ENCODE measurements at places on chromosomes 11 and 22.

GRCh38 chr11:79006854-79007253 lies 432.2 kb upstream of the NARS2 start:
- H3K4me3 ChIP-seq, result no peak overlapping the region
- no peaks in the 10 kb centered on the region for H3K4me1 ChIP-seq
- no peak overlapping the region for H3K27ac ChIP-seq
- no peaks in the 10 kb centered on the region for H3K36me3 ChIP-seq
- no peaks in the 10 kb centered on the region for H3K27me3 ChIP-seq

DNA sequence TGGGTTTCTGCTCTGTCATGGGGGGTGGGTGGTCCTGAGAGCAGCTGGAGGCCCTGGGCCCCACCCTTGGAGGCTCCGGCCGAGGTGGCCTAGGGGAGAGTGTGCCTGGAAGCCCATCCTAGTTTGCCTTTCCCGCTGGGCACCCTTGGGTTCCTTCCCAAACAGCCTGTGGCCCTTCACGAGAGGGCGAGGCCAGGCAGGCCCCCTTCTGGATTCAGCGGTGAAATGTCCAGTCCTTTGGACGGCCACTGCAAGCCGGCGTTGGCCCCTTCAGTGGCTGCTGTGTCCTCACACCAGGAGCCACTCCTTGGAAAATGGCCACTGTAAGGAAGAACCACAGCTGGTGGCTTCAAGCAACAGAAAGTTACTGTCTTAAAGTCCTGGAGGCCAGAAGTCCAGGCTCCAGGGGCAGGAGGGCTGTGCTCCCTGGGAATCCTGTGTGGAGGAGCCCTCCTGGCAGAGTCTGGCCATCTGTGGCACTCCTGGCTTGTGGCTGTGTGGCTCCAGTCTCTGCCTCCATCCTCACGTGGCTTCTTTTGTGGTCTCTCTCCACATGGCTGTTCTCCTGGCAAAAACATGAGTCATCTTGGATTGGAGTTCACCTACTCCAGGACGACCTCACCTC lies 854.1 kb downstream of the TBC1D22A start:
- no peaks in the 10 kb centered on the region for H3K36me3 ChIP-seq
- no peaks in the 10 kb centered on the region for H3K4me1 ChIP-seq
- no peak for DNase-seq
- no peak overlapping the region for H3K4me3 ChIP-seq

DNA sequence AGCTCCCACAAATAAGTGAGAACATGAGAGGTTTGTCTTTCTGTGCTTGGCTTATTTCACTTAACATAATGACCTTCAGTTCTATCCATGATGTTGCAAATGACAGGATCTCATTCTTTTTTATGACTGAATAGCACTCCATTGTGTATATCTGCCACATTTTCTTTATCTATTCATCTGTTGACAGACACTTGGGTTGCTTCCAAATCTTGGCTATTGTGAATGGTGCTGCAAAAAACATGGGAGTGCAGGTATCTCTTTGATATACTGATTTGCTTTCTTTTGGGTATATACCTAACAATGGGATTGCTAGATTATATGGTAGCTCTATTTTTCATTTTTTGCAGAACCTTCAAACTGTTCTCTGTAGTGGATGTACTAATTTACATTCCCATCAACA lies 13.3 kb downstream of the GVQW3 start:
- no peak overlapping the region for H3K4me3 ChIP-seq
- H3K4me1 ChIP-seq, result no peaks in the 10 kb centered on the region
- DNase-seq, result no peak
- H3K27me3 ChIP-seq, result peaks cover 16% of the 10 kb centered on the region

DNA sequence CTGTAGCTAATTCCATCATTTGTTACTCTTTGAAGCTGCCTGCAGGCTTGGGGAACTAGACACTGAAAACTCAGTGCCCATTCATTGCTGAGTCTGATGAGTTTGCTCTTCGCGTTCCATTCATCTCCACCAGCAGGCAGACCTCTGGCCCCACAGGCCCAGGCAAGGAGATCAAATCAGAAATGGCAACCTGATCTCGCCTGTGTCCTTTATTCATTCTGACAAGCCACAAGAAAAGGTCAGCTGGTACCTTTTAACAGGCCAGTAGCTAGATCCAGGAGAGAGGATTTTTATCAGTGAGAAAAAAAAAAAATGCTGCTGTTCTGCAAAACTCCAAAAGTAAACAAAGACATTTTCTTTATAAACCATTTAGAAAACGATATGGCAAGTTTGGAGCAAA lies 742.5 kb downstream of the ETS1 start:
- no peaks in the 10 kb centered on the region for H3K4me1 ChIP-seq
- H3K36me3 ChIP-seq, result no peaks in the 10 kb centered on the region
- H3K27ac ChIP-seq, result no peak overlapping the region
- DNase-seq, result no peak
- no peak overlapping the region for H3K4me3 ChIP-seq

DNA sequence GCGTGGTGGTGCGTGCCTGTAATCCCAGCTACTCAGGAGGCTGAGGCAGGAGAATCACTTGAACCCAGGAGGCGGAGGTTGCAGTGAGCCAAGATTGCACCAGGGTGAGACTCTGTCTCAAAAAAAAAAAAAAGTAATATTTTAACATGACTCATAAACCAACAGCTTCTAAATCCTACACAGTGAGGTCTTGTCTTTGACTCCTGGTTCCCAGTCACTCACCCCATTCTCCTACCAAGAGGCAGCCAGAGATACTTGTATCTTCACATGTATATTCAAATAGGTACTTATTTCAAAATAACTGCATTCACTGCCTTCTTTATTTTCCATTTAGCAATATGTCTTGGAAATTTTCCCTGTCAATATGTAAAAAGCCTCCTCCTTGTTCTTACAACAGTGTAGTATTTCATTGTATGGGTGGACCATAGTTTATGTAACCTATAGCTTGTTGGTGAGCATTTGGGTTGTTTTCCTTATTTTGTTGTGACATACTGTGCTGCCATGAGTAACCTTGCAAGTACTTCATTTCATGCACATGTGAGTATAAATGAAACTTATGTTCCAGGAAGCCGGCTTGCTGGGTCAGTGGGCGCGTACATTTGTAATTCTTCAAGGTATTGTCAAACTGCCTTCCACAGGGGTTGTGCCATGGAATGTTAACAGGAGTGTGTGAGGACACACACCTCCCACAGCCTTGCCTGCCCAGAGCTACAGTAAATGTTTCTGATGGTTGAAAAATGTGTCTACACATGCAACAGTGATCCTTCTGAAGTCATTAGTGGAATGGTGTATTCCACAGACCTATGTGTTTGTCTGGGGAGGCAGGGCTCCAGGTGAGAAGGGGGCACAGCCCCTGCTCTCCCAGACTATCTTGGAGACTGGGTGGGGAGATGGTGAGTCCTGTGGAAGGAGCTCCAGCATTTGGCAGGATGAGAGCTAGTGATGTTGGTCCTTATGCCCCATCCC lies 47.9 kb downstream of the OSBP2 start:
- DNase-seq, result peak; percentile 75
- peaks cover 62% of the 10 kb centered on the region for H3K4me1 ChIP-seq

DNA sequence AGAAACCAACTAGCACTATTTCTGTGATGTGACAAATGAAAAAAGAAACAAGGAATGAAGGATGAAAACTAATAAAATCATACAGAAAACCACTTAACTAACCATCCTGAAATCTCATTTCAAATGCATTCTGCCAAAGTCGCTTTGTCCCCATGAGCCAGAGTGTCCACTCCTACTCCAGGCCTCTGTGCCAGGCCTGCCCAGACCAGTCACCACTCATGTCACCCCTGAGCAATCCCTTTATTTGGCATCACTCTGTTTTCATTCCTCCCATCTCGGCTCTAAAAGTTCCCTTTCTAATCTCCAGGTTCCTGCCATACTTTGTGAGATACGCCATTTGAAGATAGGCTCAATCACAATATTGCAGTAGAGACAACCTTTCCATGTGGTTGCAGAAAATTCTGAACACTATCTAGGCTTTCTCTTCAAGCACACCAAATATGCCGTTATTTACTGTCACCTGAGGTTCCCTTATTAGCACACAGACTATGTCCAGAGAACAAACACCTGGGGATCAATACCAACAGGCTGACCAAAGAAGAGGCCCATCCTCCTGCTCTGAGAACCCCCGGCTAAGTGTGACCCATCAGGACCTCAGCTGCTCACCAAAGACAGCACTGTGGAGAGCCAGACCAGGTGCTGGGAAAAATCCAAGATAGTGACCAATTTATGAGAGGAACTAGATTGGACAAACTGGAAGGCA lies 202.4 kb downstream of the LARGE1 start:
- no peak for DNase-seq
- H3K27ac ChIP-seq, result no peak overlapping the region
- no peaks in the 10 kb centered on the region for H3K4me1 ChIP-seq
- H3K27me3 ChIP-seq, result no peaks in the 10 kb centered on the region

- DNase-seq, result no peak
- H3K27me3 ChIP-seq, result no peaks in the 10 kb centered on the region
- H3K36me3 ChIP-seq, result peaks cover 3% of the 10 kb centered on the region
Measured at GRCh38 chr11:134346101-134346975, 14.6 kb downstream of the GLB1L2 start.

GRCh38 chr11:109048098-109048497 lies 373.9 kb upstream of the C11orf87 start:
- H3K27ac ChIP-seq, result no peak overlapping the region
- no peaks in the 10 kb centered on the region for H3K27me3 ChIP-seq
- H3K36me3 ChIP-seq, result no peaks in the 10 kb centered on the region
- no peak for DNase-seq
- H3K4me3 ChIP-seq, result no peak overlapping the region

DNA sequence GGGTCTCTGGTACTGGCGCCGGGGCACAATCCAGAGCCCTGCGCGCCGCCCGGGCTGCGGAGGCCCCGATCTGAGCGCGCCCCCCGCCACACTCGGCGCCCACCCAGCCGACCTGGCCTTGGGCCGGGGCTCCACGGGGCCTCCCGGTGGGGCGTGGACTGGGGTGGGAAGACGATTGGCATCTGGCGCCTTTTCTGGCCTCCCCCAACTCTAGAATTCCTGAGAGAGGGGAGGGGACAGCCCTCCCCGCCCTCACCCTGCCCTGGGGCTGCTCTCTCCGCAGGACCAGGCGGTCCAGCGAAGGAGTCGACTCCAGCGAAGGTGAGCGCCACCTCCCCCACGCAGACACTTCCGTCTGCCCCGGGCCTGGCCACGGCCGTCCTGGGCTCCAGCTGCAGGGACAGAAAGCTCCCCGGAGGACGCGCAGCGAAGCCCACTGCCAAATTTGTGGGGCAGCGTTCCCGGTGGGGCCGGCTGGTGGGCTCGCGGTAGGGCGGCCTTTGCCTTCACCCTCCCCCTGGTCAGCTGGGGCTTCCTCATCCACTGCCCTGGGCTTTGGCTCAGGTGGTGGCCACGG lies 593 bp downstream of the SSH3 start:
- H3K4me1 ChIP-seq, result no peaks in the 10 kb centered on the region
- H3K4me3 ChIP-seq, result no peak overlapping the region
- peaks cover 14% of the 10 kb centered on the region for H3K36me3 ChIP-seq
- H3K27ac ChIP-seq, result no peak overlapping the region
- no peaks in the 10 kb centered on the region for H3K27me3 ChIP-seq

DNA sequence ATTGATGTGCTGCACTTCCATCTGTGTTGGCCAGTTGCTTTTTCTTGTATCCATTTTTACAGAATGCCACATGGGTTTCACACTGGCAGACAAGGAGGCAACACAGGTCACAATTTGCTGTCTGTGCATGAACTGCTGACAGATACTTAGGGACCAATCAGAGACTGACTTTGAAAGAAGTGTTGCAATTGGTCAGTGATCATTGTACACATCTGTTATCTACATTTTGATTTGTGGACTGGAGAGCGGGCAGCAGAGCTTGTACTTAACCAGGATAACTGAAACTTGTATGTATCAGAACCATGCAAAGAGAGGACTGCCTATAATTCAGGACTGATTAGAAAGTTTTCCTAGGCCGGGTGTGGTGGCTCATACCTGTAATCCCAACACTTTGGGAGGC lies 21.8 kb downstream of the PRR5 start:
- no peak overlapping the region for H3K27ac ChIP-seq
- H3K36me3 ChIP-seq, result no peaks in the 10 kb centered on the region
- DNase-seq, result no peak
- no peaks in the 10 kb centered on the region for H3K27me3 ChIP-seq

GRCh38 chr22:32649515-32650200 lies 151.8 kb upstream of the TIMP3 start:
- no peak overlapping the region for H3K4me3 ChIP-seq
- H3K27me3 ChIP-seq, result peaks cover 4% of the 10 kb centered on the region
- peaks cover 12% of the 10 kb centered on the region for H3K4me1 ChIP-seq
- DNase-seq, result no peak
- H3K36me3 ChIP-seq, result no peaks in the 10 kb centered on the region

- H3K4me1 ChIP-seq, result peaks cover 37% of the 10 kb centered on the region
- DNase-seq, result no peak
- no peak overlapping the region for H3K4me3 ChIP-seq
- H3K36me3 ChIP-seq, result no peaks in the 10 kb centered on the region
- no peak overlapping the region for H3K27ac ChIP-seq
- no peaks in the 10 kb centered on the region for H3K27me3 ChIP-seq
Measured at GRCh38 chr22:17239156-17239701, 20.0 kb upstream of the ADA2 start.

DNA sequence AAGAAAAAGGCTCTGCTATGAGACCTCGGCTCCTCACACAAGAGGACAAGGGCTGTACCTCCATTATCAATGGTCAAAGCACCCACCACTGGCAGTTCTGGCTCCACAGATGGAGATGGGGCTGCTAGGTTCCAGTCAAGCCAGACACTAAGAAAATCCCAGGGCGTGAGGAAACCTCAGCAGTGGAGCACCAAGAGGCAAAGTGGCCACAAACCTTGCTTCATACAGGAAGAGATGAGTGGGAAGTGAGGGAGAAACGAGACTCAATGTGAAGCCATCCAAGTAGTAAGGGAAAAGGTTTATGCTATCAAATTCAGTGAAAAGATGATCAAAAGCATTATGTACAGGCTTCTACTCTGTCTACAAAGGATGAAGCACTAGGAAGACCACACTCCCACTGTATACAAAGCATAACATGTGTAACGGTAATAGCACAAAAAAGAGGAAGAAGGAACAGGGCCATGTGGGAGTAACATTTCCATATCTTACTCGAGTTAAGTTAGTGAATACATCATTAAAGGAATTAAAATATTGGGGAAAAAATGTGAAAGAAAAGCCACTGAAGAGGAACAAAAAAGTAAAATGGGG lies 27.0 kb downstream of the POLDIP3 start:
- peaks cover 53% of the 10 kb centered on the region for H3K36me3 ChIP-seq
- H3K4me3 ChIP-seq, result no peak overlapping the region
- DNase-seq, result no peak

DNA sequence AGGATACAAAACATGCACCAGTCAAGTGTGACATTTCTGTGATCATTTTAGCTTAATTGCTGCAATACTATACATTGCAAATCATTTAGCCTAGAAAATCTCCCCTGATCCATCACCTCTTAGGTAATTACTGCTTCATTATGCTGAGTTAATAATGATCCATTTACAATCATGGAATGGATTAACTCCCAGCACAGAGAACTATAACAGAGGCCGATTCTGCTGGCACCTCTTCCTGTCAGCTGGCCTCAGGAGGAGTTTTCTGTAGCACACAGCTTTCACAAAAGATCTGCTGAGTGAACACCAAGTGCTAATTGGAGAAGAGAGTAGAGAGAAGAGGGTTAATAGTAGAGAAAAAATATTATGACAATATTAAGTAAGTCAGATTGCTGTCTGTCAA lies 591.8 kb upstream of the KIRREL3 start:
- H3K4me1 ChIP-seq, result no peaks in the 10 kb centered on the region
- no peak overlapping the region for H3K27ac ChIP-seq
- H3K27me3 ChIP-seq, result no peaks in the 10 kb centered on the region
- no peak overlapping the region for H3K4me3 ChIP-seq
- DNase-seq, result no peak
